Stimulated activated CD4-positive, alpha-beta T cell treated with anti-CD3 and anti-CD28 coated beads, Interleukin-1b, Interleukin-23, amount 100 ng/mL, for 24 hours (primary cell): ENCODE measurements at places on chromosomes 12 and 14.

GRCh38 chr12:55797068-55797467, 20.5 kb downstream of the SARNP start:
- DNase-seq: no peak

- DNase-seq: no peak
Observed at GRCh38 chr14:89325299-89325883, 91.6 kb downstream of the FOXN3 start.

GRCh38 chr12:50642035-50642451, 121.9 kb upstream of the ATF1 start:
- DNase-seq: no peak

GRCh38 chr12:95088379-95088778, 15.0 kb upstream of the NR2C1 start:
- no peak for DNase-seq

- DNase-seq: no peak
Observed at GRCh38 chr14:61471297-61472005, 150.1 kb downstream of the PRKCH start.

DNA sequence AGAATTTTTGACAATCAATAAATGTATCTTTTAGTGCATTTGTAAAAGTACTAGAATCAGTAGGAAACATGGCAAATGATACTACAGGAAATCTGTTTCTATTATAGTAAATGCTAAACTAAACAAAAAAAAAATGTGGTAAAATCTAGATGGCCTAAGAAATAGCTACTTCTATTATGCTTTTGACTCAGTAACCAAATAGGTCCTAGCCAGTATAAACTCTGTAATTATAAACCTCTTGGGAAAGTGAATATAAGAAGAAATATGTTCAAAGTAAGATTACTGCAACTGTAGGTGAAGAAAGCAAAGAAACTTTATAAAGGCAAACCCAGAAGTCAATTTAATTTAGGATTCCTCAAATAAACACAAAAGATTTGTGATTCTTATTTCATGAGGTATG, 581.2 kb downstream of the LRFN5 start:
- no peak for DNase-seq

DNA sequence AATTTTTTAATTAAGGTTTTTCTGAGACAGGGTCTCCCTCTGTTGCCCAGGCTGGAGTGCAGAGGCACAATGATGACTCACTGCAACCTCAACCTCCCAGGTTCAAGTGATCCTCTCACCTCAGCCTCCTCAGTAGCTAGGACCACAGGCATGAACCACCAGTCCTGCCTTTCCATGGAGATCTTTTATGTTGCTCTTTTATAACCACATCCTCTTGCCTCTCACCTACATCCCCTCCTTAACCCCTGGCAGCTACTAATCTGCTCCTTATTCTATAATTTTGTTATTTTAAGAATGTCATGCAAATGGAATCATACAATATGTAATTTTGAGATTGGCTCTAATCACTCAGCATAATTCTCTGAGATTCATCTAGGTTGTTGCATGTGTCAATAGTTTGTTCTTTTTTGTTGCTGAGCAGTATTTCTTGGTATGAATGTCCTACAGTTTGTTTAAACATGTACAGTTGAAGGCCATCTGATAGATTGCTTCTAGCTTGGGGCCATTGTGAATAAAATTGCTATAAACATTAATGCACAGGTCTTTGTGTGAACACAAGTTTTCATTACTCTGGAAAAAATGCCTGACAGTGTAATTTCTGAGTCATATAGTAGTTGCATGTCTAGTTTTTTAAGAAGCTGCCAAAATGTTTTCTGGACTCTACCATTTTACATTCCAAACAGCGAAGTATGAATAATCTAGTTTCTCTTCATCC, 249.2 kb upstream of the AMIGO2 start:
- DNase-seq: no peak

GRCh38 chr12:128267131-128267622, at the start of gene TMEM132C:
TSS of gene TMEM132C (plus strand) at chr12:128267170. CDS start at chr12:128267403, 233 bp downstream.
- no peak for DNase-seq

GRCh38 chr14:96911499-96912149, 114.4 kb downstream of the VRK1 start:
- DNase-seq: no peak

DNA sequence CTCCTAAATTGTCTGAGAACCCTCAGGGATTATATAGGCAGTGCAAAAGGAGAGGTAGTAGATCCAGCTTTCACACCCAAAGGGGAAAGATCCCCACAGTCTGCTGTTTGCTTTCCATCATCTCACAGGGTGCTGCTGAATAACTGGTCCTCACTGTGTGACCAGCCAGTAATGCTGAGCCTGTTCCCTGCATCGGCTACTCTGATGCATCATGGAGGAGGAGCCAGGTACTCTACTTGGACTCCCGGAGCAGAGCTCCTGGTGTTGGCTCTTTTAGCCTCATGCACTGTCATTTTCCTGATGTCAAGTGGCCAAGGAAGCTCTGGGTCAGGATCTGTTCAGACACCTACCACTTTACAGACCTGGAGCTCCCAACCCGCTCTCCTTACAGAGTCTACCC, 127.4 kb upstream of the ATF1 start:
- no peak for DNase-seq

GRCh38 chr14:61535032-61535431, 160.3 kb upstream of the HIF1A start:
- no peak for DNase-seq

DNA sequence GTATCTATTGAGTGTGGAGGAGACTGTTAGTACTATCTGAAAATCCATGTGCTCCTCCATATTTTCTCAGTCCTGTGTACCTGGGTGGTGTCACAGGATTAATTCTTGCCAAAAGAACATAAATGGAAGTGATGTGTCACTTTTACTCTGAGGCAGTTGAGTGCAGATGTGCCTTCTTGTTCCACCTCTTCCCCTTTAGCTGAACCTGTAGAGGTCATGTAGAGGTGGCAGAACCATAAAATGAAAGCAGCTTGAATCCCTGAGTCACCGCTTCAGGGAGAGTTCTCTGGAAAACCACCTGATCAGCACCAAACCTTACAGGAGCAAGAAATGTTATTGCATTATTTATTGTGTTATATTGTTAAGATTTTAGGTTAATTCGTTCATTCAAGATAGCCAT, 14.7 kb upstream of the SLC25A3 start:
- DNase-seq: no peak

GRCh38 chr14:49946320-49947141, 53.6 kb downstream of the ARF6 start:
- DNase-seq: no peak

- DNase-seq: no peak
Observed at GRCh38 chr14:50010752-50011151, 105.6 kb downstream of the VCPKMT start.

DNA sequence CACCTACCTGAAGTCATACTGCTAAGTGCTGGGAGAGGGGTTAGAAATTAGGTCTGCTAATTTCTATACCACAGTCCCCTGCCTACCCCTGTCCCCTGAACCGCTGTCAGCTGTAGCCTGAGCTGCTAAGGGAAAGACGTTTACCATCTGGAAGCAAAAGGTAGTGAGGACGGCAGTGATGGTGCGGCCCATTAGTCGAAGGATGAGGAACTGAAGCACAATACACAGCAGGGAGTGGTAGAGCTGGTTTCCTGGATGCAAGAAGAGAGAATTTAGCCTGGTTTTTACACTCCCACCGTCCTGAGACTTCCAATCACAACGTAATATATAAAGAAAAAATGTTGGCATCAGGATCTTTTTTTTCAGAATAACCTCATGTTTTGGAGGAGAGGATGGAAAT, 11.8 kb downstream of the EMG1 start:
- no peak for DNase-seq

- no peak for DNase-seq
Observed at GRCh38 chr12:63814146-63814772, 30.2 kb upstream of the SRGAP1 start.

DNA sequence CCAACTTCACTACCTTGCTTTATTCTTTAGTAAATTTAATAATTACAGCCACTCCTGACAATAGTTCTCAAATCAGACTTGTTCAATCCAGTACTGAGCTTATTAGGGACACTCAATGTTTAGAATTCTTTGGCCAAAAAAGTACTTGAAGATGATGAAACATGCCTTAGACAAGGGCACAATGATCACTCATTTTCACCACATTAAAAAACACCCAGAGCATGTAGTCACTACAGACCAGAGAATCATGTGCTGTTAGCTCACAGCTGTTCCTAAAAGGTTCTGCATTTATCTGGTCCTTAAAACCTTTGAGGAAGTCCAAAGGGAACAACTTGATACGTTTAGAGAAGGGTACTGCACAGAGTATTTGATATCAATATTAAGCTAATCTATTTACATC, 98.7 kb downstream of the INSM2 start:
- no peak for DNase-seq

- no peak for DNase-seq
Observed at GRCh38 chr12:96335270-96335669, 65.0 kb downstream of the CDK17 start.

DNA sequence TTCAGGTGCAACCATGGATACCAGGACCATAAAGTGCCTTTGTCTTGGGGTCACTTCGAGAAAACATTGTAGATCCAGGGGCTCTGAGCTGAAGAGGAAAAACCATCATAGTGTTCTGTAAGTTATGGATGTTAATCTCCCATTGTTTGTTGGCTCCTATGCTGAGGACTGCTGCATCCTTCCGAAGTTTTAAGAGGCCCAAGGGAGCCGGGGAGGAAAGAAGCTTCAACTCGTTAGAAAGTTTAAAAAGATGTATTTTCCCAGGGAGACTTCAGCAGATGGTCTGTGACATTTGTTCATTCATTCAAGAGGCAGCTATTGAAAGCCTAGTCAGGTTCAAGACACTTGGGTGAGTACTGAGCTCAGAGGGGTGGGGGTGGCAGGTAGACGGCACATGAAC, 378.8 kb upstream of the TBX3 start:
- no peak for DNase-seq

DNA sequence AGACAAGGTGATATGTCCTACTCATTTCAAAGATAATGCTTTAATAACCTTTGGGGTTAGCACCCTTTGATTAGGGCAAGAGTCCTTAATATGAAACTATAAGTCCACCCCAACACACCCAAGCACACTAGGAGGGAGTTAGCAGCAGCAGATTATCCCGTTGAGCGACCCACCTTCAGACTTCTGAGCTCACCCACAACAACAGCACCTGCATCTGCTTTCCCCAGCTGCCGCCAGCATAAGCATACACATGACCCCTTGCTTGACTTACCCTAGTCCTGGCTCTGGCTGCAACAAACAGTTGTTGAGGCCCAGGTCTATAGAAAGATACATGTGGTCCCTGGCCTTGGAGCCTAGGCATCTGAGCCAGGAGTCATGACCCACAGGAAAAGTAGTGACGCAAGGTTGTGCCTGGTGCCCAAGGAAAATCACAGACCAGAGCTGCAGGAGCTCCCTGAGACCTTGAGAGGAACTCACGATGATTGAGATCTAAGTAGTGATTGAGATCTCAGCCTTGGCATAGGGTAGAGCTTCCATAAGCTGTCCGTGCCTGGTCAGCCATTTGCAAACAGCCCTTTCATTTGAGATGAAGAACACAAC, 19.0 kb downstream of the ZDHHC22 start:
- no peak for DNase-seq

DNA sequence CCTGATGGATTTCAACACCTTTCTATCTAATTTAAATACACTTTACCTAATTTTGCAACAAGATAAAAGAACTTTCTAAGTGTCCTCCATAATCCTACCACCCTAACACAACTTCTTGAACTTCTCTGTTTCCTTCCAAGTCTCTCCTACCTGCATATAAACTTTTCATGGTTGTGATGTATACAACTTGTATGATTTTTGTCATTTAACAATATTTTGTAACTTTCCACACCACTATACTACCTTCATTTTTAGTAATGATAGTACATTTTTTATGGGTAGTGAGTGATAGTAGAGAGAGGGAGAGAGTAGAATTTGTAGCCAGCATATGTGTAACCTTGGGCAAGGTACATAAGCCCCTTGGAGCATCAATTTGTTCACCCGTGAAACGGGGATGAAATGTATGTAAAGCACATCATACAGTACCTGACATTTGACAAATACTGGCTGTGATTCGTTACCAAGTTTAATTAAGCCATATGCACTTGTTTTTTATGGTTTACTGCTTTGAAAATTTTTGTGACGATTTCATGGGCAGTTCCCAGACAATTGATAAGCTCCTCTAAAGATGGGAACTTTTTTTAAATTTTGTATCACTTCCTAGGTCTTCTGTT, 177.8 kb upstream of the SLC38A2 start:
- DNase-seq: no peak

GRCh38 chr12:20503858-20504257, 135.5 kb downstream of the PDE3A start:
- no peak for DNase-seq

- no peak for DNase-seq
Observed at GRCh38 chr12:110233212-110233903, 47.7 kb upstream of the ATP2A2 start.

GRCh38 chr14:104697892-104698583, 8.6 kb downstream of the INF2 start:
- DNase-seq: no peak

GRCh38 chr12:67414011-67414715, 145.0 kb downstream of the CAND1 start:
- no peak for DNase-seq

DNA sequence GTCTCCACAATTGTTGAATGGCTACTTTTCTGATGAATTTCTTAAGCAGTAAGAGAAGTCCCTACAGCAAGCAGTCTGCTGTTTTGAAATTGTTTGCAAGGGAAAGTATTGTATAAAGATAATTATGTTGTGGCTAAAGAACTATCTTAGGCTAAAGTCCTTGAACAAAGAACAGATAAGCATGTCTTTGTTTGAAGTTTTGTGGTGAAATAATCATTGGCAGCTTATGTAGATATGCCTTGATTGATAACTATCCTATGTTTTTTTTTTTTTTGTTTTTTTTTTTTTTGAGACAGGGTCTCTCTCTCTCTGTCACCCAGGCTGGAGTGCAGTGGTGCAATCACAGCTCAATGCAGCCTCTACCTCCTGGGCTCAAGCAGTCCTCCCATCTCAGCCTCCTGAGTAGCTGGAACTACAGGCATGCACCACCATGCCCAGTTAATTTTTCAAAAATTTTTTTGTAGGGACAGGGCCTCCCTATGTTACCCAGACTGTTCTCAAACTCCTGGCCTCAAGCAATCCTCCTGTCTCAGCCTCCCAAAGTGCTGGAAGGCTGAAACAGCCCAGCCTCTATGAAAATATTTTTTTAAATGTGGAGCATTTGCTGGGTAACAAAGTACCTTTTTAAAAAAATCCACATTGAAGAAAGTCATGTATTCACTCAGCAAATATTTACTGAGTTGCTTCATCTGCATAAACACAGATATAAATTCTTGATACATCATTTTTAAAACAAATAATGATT, 80.8 kb downstream of the LLPH start:
- no peak for DNase-seq

- no peak for DNase-seq
Observed at GRCh38 chr12:3698218-3698974, 54.5 kb downstream of the CRACR2A start.

GRCh38 chr14:93536945-93537344, 106.2 kb downstream of the UNC79 start:
- DNase-seq: no peak

GRCh38 chr14:34098045-34098984, 147.4 kb upstream of the EGLN3 start:
- DNase-seq: no peak

- DNase-seq: no peak
Observed at GRCh38 chr12:6219980-6220379, 19.8 kb downstream of the CD9 start.

- no peak for DNase-seq
Observed at GRCh38 chr14:26463136-26463535, 134.7 kb downstream of the NOVA1 start.
